ENCODE measurements at places on chromosomes 5 and 9.
A peak's percentile ranks its signal among the peaks of the same experiment; 100 is the strongest.

- DNase-seq = no peak
Measured at GRCh38 chr9:134858051-134858841, 22.4 kb upstream of the FCN2 start.

DNA sequence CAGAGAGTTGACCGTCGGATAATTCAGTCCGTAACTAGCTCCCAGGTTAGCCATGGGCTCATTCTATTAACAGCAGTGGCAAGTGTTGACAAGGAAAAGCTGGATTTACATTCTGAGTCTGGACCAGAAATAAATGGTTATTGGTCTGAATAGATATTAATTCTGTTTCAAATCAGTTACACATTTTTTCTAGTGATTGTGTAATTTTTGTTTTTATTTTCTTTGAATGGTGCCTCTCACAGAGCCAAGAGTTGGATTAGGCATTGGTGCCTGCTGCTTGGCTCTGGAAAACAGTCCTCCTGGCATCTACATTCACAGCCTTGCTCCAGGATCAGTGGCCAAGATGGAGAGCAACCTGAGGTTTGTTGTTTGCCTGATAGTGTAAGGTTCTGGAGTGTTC, 115.1 kb downstream of the GOLPH3 start:
- DNase-seq = no peak

GRCh38 chr9:76200315-76200714, 193.9 kb downstream of the RFK start:
- DNase-seq = no peak

GRCh38 chr5:1066676-1067075, 45.2 kb downstream of the SLC12A7 start:
- DNase-seq = no peak

DNA sequence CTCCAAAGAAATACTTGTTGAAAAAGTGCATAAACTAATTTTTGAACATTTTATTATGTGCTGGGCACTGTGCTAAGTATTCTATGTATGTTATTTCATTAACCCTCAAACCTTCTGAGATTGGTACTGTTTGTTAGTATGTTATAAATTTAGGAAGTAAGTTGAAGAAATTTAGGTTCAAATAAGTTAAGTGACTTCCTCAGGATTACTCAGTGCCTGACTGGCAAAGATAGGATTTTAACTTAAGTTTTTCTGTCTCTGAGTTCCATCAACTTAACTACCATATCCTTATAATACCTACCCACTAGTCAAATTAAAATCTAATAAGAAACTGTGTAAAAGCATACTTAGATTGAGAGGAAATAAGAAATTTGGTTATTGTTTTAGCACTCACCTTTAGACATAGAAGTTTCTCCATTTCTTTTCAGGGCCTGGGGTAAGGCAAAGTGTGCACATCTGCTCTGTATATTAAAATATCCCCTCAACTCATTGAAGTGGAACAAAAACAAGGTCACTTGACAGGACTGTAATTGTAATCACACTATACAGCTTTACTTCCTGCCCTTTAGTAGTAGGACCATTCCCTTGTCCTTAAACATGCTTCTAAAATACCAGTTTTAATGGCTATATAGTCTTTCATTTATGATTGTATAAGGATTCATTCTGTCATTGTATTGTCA, 15.2 kb downstream of the TGFBR1 start:
- DNase-seq = no peak

DNA sequence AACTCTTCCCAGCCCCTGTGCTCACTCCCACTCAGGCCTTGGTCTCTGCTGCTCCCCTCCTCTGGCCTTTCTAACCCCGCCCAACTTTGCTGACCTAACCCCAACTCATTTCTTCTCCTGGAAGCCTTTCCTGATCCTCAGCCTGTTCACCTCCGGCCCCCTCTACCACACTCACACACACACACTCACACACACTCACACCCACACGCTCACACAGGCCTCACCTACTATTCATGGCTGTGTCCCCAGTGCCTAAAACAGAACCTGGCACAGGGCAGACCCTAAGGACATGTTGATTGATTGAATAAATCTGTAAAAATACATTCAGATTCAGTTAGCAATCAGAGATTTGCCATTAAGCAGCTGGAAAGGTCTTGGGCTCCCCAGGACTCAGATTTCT, 28.5 kb upstream of the LHX2 start:
- DNase-seq = no peak

GRCh38 chr9:114559830-114560513, 27.6 kb upstream of the ATP6V1G1 start:
- no peak for DNase-seq

DNA sequence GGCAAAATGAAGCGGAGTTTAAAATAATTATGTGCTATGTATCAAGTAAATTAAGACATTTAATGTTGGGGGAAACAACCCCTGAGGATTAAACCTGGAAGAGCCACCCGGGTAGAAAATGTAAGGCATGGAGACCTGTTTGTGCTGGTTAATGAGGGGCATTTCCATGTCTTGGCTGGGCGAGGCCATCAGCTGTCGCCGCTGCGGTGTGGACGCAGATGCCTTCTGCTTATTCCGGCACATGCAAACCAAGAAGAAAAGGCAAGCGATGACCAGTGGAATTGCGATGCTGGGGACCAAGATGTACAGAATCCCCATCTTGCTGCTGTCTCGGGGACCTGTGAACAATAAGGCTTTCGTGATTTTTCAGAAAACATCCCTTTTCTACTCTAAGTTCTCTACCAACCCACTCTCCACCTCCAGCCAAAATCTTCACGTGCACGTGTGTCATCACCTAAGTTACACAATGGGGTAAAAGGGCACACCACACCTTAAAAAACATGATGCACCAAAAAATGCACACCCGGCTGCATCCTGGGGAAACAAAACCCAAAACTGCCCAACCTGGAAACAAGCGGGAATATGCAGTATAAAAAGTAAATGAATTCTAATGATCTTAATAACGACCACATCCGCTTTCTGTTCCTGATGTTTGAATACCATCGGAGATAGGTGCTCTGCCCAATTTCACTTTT, 223.5 kb downstream of the ROR2 start:
- DNase-seq = no peak

DNA sequence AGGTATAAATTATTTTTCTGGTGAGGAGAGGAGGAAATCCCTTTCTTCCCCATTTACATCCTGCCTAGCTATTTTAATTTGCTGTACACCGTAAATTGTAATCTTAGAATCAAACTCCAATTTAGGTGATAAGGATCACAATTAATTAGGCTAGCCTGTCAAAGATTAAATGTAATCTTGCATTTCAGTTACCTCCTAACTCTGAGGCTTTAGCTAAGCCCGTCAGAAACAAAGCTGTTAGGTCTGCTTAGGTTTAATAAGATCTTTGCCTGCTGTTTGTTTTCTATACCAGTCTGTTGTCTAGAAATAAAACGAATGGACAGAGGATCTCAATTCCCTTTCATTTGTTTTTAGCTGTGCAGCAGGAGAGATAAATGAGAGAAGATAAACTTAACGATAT, 51.5 kb downstream of the PIK3R1 start:
- DNase-seq = no peak

GRCh38 chr9:117744369-117744768, 40.2 kb downstream of the TLR4 start:
- no peak for DNase-seq

DNA sequence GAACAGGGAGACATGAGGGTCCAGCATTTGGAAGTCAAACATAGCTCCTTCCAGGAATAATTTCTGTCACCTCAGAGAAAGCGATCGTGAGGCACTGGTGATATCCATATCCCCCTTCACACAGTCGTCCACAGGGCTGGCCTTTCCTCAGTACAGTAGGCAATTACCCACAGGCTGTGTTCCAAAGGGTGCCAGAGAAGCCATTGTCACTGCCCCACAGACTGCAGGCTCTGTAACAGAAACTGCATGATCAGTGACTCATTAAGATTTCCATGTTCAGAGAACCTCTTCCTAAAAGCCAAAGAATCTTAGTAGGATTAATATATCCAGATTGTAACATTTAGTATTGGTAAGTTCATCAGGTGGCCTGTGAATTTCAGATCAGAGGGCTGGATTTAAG, 127.6 kb downstream of the RPS23 start:
- no peak for DNase-seq

- DNase-seq = no peak
Measured at GRCh38 chr5:139755892-139756671, 39.5 kb upstream of the PSD2 start.

GRCh38 chr5:110179321-110179720, 489.6 kb downstream of the MAN2A1 start:
- no peak for DNase-seq

DNA sequence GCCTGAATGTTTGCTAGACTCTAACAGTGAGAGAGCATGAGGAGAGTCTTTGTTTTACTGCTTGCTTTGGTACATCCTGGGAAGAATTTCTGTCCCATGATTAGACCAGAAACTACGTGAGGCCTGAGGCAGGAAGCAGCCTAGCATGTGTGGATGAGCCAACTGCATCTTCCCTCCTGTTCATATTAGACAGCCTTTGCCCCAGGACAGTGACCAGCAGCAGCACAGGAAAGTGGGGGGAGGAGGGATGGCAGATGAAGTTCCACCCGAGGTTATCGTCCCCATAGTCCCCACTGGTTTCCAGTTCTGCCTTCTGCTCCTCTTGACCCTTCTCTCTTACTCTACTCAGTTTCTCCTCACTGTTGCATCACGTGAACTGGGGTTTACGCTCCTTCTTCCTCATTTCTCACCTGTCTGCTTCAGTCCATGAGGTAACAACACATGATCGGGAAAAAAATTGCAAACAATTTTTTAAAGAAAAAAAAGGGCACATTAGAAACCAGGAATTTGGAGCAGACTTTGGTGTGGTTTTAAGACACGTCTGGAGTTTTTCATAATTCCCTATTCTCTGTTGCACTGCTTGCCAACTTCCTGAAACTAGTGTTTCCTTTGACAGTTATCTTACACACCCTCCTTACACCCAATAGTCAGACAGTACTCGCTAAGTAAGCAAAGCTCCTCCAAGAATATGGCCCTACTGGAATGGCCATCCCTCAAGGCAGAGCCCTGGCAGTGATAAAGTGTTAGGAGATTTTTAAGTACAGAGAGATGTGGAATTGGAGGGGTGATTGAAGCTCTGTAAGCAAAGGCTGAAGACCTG, 84.1 kb downstream of the SNX18 start:
- DNase-seq = no peak

- no peak for DNase-seq
Measured at GRCh38 chr5:174576042-174576441, 148.3 kb upstream of the MSX2 start.

DNA sequence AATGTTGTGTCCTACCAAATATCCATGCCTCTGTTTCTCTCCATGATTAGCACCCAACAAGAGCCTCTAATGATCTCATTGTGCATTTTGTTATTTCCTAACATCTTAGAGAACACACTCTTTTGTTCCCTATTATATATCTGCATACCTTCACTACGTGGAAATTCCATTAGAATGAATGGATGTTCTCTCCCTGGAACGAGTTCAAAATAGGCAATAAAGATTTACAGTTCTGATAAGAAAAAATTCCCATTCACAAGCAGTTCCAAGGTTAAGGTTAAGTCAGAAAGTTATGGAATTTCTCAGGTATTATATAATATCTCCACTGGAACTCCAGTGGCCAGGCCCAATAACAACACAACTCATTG, 83.7 kb downstream of the TRPM6 start:
- DNase-seq = no peak

- no peak for DNase-seq
Measured at GRCh38 chr5:138568061-138568824, 7.0 kb downstream of the HSPA9 start.

- no peak for DNase-seq
Measured at GRCh38 chr5:1429066-1429465, 16.2 kb downstream of the SLC6A3 start.

DNA sequence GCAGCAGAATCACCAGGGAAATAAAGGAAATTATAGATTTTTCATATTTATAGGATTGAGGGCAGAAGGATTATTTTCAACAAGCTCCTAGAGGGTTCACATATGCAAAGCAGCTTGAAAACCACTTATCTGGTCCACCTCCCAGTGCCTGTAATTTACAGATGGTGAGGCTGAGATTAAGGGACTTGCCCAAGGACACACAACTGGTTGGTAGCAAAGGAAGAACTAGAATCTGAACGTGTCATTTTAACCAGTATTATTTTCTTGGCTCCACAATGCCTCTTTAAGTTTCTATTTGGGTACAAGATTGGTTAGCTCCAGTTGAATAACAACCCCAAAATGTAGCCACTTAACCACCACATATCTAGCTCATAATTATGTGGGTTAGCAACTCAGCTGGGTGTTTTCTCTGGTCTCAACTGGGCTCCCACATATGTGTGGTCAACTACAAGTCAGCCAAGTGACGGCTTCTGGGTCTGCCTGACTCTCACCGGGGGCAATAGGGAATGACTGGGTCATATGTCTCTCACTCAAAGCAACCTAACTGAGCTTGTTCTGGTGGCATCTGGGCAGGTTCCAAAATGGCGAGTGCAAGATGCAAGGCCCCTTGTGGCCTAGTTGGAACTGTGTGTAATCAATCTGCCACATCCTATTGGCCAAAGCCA, 127.7 kb downstream of the ZDHHC21 start:
- DNase-seq = no peak

DNA sequence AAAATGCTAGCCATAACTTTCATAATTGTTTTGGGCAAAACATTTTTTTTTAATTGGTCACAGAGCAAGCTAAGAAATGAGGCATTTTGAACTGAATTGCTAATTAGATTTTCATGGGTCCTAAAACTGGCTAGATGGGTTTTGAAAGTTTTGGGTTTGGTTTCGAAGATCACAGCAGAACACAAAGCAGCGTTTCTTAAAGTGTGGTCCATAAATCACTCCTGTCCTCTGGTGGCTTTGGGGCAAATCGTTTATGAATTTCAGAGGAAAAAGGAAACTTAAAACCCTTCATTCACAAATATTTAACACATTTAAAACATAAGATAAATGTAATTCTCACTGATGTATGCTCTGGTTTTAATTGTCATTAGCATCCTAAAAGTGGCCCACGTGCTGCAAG, 503.7 kb downstream of the SPATA31D1 start:
- no peak for DNase-seq

- no peak for DNase-seq
Measured at GRCh38 chr5:113087976-113088514, 111.4 kb downstream of the DCP2 start.

DNA sequence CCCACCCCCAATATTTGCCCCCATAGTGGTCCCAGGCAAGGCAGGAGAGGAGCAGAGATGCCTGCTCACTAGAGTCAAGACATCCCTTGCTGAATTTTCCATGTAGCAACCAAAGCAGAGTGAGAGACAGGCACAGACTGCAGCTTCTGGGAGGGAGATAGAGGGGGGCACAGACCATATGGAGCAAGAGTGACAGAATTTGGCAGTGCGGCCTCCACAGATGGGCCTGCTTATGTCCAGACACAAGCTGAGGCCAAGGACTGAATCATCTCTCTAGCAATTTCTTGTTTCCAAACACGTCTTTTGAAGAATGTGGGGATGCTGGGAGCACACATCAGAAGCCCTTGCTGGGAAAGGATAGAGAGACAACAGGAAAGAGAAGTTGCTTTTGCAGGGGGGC, 53.0 kb upstream of the ALDH1B1 start:
- DNase-seq = peak; percentile 41

DNA sequence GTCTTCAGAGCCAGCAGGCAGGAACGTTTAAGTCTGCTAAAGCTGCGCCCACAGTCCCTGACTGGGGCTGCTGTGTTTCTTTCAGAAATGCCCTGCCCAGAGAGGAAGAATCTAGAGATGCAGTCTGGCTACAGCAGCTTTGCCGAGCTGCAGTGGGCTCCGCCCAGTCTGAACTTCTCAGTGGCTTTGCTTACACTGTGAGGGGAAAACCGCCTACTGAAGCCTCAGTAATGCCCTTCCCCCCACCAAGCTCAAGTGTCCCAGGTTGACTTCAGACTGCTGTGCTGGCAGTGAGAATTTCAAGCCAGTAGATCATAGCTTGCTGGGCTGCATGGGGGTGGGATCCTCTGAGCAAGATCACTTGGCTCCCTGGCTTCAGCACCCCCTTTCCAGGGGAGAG, 78.4 kb downstream of the SREK1 start:
- DNase-seq = no peak
